Stimulated activated CD4-positive, alpha-beta T cell treated with anti-CD3 and anti-CD28 coated beads, TNF-alpha, amount 100 ng/mL, for 24 hours (primary cell): ENCODE measurements at places on chromosomes 11 and 22.

DNA sequence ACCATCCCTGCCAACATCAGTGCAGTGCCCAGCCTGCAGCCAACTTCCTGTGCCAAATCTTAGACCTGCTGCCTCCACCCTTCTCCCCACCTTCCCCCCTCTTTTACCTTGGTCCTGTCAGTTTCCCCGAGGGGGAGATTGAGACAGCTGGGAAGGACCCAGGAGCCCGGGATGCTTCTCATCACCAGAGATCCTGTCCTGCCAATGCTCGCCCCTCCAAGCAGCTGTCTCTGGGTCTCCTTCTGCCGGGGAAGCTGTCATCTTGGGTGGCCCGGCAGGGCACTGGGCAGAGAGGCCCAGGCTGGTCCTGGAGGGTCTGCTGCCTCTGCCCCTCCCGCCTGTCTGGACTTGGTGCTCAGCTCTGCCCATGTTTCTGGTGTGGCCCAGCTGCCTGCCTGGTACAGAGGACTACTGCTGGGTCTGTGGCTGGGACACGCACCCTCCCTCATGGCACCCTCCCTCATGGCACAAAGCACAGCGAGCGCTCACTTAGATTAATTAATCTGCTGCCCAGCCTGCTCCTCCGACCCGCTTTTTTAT, 60.4 kb upstream of the THY1 start:
- no peak for DNase-seq

GRCh38 chr11:2798951-2799761, 86.4 kb downstream of the CDKN1C start:
- no peak for DNase-seq

DNA sequence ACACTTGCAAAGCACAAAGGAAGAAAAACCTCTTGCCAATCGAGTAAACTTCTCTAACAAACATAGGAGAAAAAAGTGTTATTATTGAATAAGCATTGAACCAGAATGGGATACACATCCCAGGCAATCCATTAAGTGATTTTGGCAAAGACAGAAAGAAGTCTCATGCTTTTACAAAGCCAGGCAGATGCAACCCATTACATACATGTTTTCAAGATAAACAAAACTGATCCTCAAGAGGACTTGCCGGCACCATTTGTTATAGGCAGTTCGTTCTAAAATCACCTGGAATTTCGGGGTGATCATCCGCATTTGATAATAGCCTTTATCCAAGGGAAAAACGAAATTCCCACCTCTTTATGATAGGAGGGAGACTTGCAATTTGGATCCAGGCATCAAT, 97.5 kb upstream of the RAG2 start:
- DNase-seq, result no peak

GRCh38 chr11:115530752-115531151, 26.5 kb upstream of the CADM1 start:
- DNase-seq, result no peak

DNA sequence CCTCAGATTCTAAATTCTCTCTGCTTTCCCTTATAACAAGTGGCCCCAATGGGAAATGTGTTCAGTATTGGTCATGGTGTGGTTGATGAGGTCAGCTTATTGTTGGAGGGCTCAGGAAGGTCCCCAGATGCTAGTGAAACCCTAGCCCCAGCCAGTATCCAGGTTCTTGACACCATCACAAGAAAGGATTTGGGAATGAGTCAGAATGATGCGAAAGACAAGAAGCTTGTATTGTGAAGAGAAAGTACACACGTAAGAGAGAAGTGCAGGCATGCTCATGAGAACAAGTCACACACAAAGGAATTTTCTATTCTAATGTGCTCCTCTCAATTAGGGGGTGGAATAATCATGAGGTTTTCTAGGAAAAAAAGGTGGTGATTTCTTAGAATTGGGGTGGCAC, 34.9 kb upstream of the TRPC6 start:
- no peak for DNase-seq

DNA sequence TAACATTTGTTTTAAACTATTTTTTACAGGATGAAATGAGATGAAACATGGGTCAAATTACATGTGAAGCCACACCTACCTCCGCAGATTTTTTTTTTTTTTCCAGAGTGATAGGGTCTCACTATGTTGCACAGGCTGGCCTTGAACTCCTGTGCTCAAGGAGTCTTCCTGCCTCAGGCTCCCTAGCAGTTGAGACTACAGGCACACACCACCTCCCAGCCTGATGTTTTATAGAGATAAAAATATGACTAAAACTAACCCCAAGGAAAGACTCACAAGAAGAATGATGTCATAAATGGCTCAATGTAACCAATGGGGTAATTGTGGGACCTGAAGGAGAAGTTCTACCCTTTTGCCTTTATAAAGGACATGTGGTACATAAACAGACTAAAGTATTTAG, 52.3 kb upstream of the SOX6 start:
- DNase-seq, result no peak

GRCh38 chr22:45026511-45026910, 16.7 kb upstream of the PHF21B start:
- no peak for DNase-seq

DNA sequence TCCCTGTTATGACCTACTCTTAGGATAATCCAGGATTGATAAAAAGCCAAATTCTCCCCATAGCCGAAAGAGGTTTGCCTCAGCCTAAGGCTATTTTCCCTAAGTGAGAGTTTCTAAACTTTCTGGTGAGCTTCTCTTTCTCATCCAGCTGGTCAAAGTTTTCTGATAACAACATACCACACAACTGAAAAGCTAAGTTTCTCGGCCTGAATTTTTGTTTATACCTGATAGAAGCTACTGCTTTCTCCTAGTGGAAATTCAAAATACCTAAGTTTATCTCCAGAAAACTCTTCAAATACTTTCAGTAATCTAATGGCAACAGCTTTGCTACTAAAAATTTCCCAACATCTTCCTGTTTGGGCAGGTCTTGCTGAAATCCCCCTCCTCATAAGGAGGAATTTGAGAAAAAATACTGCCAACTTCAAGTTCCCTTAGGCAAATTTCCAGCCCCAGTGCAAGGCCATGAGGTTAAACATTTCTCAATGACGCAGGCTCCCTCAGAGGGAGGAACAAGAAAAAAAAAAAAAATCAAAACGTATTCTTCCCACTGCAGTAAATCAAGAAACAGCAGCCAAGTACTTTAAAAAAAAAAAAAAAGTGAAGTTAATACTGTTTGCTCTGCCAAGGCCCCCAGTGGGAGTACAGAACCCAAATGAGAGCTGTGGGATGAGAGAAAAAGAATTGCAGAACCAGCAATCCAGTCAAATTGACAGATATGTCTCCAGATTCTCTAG, 127.0 kb downstream of the MRTFA start:
- no peak for DNase-seq

DNA sequence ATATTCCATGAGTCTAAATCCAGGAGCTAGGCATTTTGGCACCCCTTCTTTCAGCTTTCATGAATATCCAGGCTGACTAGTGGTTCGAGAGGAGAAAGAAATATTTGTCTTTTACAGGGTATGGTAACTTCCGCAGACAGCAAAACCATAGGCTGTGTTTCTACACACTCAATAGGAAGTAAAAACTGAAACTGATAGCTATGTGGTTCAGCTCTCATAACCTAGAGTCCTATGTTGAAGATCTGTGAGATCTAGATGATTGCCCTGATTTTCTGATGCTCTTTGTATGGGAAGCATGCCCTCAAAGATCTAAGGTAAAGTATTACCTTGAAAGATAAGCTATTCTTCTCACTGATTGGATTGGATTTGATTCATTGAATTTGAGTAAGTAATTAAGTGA, 118.3 kb downstream of the CD44 start:
- no peak for DNase-seq

GRCh38 chr11:123704341-123704740, 37.1 kb downstream of the ZNF202 start:
- DNase-seq, result no peak

DNA sequence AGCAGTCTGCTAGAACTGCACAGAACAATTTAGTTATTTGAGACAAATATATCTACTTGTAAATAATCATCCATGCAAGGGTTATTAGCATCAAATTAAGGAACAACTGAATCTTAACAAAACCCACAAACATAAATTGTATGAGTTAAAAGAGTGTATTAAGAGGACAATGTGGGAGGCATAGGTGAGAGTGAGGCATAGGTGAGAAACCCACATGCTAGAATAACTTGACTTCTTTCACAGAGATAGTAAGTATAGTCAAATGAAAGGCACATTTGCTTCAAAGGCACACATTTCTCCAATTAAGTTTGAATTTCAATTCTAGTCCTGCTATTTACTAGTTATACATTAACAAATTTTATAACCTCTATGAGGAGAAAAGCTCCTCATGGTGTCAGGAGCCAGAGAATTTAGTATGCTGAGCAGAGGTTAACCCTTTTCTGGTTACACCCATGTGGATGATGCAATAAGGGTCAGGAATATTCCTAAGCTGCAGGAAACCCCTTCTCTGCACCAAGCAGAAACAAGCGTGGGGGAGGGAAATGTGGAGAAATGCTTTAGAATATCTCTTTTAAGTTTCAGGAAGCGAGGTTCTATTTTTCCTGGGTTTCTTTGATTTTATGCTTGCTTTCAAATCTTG, 264.2 kb downstream of the GRM5 start:
- no peak for DNase-seq

DNA sequence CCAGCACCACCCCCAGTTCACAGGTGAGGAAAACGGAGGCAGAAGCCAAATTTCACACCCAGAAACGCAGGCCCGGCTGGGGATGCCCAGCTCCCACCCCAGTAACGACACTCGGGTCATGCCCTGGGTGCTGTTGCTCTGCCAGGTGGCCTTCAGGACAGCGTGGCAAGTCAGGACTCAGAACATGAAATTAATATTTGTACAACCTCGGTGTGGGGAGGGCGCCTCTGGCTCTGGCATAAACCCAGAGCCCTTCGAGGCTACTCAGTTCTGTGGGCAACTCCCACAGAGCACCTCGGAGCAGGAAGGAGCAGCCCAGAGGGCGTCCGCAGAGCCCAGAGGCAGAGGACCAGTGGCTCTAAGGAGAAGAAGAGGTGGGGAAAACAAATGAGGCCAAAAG, 71.6 kb downstream of the CELSR1 start:
- no peak for DNase-seq

DNA sequence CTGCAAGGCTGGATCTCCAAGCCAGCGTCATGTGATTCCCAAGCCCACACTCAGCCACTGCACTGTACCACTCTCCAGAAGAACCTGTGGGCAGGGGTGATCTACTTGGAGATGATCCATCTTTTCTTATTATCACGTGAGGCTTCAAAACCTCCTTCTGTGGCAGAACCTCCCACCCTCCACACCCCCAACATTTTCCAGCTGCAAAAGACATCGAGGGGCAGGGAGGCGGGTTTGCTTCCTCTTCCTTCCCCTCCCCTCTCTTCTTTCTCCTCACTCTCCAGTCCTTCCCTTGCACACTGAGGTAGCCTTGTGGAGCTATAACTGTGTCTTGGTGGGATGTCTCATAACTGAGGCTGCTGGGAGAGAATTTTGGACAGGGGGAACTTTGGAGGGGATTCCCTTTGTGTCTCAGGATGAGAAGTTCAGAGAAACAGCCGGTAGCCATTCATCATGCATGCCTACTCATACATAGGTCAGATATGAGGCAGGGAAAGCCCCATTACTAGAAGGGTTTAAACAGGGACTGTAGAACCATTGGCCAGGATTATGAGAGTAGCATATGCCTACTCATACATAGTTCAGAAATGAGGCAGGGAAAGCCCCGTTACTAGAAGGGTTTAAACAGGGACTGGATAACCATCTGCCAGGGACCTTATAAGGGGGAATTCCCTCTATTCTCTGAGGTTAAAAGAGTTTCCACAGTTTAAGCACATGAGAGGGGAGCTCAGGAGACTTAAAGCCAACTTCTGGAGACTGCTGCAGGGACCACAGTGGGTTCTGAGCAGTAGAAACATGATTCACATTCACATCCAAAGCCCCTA, 420.7 kb upstream of the CADM1 start:
- no peak for DNase-seq

- DNase-seq, result no peak
These were observed 169.6 kb upstream of the FOLH1 start for GRCh38 chr11:49377978-49378377.

DNA sequence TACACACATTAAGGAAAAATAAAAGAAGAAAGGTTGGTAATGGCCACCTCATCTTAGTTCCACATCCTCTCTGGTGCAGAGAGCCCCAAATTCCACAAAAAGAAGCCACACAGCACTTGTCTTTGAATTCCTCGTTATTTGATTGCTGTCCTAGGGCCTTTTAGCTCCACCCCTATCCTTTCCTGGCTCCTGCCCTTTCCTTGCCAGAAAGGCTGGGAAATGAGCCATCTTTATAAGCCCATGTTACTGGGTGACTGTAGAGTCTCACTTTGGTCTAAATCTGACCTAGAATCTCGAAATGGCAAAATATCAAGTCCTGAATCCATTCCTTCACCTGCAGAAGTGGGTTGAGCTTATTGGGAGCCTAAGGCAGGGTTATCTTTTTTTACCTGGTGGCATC, 4.3 kb upstream of the TMEM132A start:
- DNase-seq, result no peak

GRCh38 chr22:37409459-37410050, 17.7 kb downstream of the ELFN2 start:
- no peak for DNase-seq

DNA sequence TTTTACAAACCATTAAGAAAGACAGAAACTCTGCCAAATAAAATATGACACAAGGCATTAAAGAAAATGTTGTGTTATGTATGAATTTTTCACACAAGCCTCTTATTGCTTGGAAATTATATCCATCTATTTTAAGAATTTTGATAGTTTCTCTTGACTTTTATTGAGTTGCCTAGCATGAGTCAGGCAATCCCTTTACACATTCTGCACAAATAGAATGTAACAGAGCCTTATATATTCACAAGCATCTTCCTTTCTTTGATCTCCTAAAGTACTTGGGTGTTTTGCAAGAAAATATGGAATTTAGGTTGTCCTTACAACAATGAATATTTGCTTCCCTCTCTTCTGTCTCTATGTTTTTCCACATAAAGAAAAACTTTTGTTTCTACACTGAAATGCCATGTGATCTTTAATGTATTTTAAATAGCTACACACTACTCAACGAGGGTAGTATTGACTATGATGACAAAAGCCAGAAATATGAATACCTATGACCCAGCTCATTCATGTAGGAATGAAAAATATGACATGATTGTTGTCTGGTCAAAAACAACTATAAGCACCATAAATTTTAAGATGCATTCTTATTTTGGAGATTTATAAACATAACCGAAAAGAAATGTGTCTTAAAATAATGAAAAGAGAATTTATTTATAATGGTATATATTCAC, 398.8 kb downstream of the GUCY1A2 start:
- DNase-seq, result no peak

DNA sequence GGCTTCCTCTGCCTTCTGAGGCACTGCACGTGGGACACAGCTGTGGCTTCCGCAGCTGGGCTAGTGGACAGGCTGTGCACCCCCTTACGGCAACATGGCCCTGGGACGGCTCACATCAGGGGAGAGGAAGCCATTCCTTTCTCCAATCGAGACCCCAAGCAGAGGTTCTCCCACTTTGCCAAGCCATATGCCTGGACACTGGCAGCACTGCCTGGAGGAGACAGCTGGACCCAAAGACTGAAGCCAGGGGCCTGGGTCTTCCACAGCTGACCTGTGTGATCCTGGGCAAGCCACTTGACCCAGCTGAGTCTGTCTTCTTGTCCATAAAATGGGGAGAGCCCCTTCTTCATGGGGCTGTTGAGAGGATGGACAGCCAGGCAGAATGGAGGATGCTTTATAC, 65.4 kb downstream of the SHISAL1 start:
- no peak for DNase-seq
